SK-MEL-5 (cell line): ENCODE measurements at places on chromosomes 2 and 18.
A peak's percentile ranks its signal among the peaks of the same experiment; 100 is the strongest.

DNA sequence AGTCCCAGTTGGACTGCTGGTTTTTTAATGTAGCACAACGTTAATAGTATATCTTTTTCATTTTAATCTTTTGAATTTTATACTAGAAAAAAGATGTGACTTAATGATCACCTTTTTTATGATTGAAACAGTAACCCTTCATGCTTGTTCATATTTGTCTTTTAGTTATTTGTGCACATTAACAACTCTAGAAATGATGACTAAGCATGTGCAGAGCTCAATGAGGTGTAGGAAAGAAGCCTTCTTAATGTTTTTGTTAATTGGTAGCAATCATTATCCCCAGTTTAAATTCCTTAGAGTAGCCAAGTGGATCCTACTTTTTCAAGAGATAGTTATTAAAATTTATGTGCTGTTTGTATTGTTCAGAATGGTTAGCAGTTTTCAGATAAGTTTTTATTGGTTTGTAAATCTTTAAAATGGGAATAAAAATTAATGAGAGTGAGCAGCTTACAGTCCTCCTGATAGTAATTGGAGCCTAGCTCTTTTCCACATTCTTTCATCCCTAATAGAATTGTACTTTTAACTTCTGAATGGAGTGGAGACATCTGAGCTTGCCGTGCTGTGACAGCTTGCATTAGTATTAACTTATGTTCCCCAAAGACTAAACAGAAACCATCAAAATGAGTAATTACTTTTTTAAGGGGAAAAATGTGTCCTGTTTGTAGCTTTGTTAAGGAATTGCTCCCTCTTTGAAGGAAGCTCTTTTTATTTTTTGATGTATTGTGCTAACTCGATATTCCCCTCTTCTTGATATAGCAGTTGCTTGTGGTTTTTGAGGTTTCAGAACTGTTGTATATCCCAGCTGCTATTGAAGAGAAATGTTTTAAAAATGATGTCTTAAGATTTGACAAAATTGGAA, 17.3 kb downstream of the PIK3C3 start:
- DNase-seq: no peak

DNA sequence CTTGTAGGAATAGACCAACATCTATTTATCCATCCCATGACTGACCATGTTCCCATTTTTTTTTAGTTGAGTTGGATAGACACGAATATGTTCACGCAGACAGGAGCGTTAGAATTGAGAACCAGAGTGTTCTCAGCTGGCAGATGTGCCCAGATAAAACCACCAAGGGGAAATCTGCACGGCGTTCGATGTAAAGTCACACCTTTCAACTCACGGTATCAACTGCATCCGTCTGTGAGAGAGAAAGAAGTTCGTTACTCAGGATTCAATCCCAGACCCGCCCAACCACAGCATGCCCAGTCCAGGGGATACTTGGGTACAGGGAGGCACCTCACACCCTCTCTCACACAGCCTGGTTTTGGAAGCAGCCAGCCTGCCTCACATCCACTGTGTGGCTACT, 26.1 kb downstream of the MAL start:
- no peak for DNase-seq

DNA sequence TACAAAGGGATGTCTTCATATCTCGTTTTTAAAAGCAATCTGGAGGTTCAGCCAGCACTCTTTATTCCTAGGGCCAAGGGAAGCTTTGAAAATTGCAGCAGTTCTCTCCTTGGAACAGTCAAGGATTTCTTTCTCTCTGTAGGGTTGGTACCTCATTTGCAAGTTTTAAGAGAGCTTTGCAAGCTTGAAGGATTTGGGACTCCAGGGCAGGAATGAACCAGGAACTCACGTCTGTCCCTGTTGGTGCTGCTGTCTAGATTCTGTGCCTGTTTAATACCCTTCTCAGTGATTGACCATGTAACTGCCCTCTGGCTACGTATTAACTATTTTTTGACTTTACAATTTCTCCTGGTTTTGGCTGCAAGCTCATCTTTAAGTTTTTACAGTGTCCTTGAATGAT, 262.5 kb upstream of the ST6GAL2 start:
- DNase-seq: no peak

GRCh38 chr2:42725657-42726056, 38.3 kb downstream of the OXER1 start:
- no peak for DNase-seq

DNA sequence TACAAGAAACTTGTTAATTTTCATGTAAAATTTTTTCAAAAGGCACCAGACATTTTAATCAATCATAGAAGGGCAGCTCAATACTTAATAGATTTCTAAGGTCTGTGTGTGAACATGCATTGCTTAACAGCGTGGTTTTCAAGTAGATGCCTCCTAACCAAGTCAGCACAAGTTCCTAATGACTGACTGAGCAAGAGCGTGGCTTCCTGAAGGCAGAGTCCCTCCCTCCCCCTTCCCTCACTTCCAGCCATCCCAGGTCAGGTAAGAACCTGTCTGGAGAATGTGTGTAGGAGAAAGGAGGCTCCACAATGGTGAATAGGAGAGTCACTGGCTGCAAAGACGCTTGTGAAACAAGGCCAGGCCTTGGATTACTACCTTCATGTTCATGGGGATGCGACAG, 33.5 kb upstream of the DAPL1 start:
- no peak for DNase-seq

GRCh38 chr2:208210688-208211451, 21.0 kb upstream of the C2orf80 start:
- DNase-seq: no peak

- peak; percentile 53 for DNase-seq
Measured at GRCh38 chr2:224142397-224143312, 103.6 kb upstream of the SERPINE2 start.

GRCh38 chr18:79477711-79478483, 82.2 kb downstream of the NFATC1 start:
- no peak for DNase-seq

DNA sequence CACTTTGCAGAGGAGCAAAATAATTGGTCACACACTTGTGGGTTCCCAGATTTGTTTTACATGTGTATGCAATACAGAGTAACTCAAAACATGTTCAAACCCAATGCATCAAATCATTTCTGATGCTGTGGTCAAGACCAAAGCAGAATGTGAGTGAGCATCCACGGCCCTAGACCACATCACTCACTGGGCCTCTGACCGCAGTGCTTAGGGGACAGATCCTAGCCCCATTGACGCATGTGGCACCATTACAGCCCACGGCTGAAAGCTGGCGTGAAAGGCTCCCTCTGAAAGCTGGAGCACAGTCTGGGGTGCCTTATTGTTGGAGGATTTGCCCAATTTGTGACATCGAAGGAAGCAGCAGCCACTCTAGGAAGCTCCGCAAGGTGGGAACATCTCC, 498.8 kb upstream of the TCF4 start:
- no peak for DNase-seq
